Dermis blood vessel endothelial cell (primary cell): ENCODE measurements at places on chromosomes 16 and 17. TPM values are rescaled to one million over a fixed set of nuclear protein-coding genes. Genes with fewer than 3 reads are reported as not detected.

Gene TP53TG3F
- total RNA-seq, result not detected in 2 replicates

Gene DLX3
- not detected in 2 replicates for total RNA-seq

Gene B4GALNT2
- total RNA-seq, result under 0.01 TPM in 2 replicates

Gene PIK3R5
- 0.05 TPM in 1 of 2 replicates, not detected in the other for total RNA-seq

Gene SGCA
- total RNA-seq, result not detected in 2 replicates

Gene C17orf50
- total RNA-seq, result not detected in 2 replicates

Gene NPIPB12
- 17.6 and 45.1 TPM in 2 replicates for total RNA-seq
